T-helper 1 cell (primary cell): ENCODE measurements at places on chromosomes 11 and 22.

GRCh38 chr11:1232021-1232882, 9.4 kb downstream of the MUC5B start:
- DNase-seq: peak; percentile 11

GRCh38 chr11:23509023-23509422, 648.7 kb upstream of the CCDC179 start:
- DNase-seq: no peak

DNA sequence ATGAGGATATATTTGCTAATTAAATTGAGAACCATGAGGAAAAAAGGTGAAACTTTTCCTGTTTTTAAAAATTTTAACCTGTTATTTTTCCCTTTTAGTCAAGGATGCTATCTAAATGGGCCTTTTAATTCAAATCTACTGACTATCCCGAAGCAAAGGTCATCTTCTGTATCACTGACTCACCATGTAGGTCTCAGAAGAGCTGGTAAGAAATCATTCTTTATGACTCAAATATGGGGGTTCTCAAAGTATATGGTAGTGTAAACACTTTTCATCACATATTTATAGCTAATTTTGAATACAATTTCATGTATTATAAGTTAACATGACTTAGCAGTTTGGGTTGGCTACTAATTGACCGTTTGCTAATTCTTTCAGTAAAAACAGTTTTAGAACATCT, 88.2 kb downstream of the CYP2R1 start:
- DNase-seq: no peak

GRCh38 chr11:47641600-47642098, 710 bp downstream of the MTCH2 start:
- no peak for DNase-seq

DNA sequence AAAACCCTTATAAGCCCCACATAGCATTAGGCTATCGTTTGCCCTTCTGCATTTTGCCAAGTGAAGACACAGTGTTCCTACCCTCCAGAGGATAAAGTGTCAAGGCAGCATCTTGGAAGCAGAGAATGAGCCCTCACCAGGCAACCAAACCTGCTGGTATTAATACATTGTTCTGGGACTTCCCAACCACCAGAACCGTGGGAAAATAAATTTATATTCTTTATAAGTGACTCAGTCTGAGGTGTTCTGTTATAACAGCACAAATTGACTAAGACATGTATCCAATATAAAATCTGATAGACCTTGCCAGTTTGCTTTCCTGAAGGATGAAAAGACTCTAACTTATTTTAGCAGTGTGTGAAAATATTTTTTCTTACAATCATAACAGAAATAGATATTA, 792.5 kb upstream of the LRRC4C start:
- DNase-seq: no peak

DNA sequence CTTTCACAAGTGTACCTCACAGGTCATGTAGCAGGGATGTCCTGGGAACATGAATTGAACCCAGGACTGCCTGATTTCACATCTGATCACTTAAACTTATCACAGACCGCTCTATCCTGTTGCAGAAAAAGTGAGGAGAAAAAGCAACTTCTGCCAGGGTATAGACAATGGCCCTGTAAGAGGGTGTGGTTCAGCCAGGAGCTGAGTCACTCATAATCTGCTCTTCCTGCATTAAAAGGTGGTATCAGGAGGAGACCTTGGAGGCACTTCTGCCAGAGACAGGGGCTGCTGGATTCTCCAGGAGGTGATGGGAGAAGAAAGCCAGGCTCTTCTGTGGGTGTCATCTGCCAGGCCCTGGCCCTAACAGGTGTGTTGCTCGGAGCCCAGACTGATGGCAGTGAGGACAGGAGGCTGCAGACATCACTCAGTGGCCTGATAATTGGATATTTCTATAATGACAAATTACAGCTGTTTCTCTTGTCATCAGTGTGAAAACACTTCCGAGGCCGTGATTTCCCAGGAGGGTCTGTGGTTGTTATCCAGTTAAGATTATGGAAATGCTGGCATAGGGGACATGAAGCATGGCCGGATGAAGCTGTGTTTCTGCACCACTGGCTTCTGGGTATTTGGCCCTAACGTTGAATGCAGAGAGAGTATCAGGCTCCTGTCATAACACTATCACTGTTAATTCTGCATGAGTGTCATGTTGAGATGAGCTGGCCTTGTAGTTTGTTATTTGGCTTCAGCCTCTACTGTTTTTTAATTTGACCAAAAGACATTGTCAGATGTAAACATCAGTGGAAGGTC, 125.1 kb upstream of the ZBED5 start:
- no peak for DNase-seq

DNA sequence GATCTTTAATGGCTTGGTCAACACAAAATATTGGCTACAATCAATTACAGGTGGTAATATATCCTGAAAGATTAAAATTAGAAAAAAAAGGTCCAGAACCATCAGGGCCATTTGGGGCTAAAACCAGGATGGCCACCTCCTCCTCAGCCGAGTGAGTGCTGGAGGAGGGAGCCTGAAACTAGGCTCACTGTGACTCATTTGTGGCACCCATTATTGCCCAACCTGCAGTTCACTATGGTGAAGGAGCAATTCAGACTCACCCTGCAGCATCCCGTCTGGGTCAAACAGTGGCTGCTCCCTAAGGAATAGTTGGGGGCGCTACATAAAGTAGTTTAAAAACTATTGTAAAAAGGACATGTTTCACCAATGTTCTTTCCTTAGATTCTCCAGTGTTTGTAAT, 60.7 kb downstream of the GLYATL1 start:
- no peak for DNase-seq

DNA sequence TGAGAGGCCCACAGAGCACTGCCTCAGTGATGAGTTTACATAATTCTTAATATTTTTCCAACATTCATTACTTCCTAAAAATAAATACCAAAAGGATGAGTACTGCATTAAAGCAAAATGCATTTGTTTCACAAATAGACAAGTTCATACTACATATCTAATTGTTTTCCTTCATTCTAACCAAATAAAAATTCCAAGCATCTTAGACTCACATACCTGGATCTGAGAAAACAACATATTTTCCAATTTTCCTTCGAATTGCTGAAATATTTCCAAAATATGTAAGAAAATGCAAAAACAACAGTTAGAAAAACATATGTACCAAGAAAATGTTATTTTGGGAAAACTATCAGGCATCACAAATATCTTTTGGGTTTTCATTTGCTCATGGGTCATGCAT, 127.9 kb upstream of the CEP126 start:
- no peak for DNase-seq

DNA sequence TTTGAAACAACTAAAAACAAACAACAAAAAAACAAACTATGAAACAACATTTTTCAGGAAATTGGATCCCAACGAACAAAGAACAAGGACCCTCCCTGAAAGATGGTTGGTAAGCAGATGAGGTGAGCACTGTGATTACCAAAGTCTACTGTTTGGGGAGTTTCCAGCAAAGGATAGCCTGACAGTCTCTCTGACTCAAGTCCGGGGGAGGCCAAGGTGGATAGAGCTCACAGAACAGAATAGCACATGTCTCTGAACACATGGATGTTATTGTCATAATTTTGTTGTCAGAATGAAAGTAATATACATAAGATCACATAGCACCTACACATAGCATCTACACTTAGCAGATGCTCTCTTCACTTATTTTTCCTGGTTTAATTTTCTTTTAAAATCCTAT, 501.3 kb upstream of the TENM4 start:
- no peak for DNase-seq

DNA sequence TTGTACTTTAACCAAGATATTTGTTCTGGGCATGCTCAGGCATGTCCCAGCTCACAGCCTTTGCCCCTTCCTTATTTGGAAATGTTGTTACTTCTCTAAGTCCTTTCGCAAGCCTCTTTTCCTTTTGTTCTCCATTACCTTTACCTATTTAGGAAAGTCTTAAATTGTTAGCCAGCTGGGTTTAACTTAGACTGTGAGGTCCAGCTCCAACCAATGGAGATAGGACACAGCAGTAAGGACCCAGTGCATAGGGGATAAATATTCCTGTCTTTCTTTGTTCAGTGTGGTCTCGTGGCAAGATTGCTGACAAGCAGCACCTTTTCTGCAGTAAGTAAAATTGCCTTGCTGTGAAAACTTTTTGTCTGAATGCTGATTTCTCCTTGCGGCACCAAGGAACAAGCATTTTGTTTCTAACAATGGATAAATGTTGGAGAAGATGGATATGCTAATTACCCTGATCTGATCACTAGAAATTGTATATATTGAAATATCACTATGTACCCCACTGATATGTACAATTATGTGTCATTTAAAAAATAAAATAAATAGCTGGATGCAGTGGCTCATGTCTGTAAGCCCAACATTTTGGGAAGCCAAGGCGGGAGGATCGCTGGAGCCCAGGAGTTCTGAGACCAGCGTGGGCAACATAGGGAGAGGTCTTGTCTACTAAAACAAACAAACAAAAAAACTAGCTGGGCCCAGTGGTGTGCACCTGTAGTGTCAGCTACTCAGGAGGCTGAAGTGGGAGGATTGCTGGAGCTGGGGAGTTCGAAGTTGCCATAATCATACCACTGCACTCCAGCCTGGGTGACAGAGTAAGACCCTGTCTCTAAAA, 31.9 kb upstream of the FTH1 start:
- DNase-seq: no peak

DNA sequence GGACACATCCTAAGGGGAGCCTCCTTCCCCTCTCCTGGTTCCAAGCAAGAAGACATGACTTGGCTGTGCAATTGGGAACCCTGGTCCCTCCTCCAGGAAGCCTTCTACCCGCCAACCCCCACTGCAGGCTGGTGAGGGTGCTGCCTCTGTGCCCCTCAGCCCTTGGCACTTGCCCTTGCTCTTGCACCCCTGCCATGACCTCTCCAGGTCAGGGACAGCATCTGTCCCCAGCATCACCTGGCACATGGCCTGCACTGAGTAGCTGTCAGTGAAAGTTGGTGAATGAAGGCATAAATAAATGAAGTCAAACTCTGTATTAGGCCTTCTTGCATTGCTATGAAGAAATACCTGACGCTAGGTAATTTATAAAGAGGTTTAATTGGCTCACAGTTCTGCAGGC, 1.9 kb upstream of the GTSE1 start:
- DNase-seq: no peak
